CD4-positive, alpha-beta T cell (primary cell): ENCODE measurements at places on chromosomes 7 and 10.

- no peak for DNase-seq
Measured at GRCh38 chr10:131533846-131534526, 222.5 kb upstream of the TCERG1L start.

DNA sequence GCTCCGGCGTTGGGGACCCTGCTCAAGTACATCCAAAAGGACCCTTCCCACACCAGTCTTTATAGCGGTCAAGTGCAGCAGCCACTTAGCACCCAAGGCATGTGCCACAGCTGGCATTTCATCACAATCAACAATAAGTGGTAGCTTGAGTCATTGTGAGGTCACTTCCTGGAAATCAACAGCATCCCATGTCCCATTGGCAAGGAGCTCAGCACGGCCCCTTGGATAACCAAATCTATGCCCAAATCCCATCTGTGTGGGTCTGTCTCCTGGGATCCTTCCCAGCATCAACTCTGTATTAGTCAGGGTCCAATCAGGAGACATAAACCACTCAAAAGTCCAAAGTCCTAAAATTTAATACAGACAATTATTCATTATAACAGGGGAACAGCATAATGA lies 27.1 kb downstream of the MDH2 start:
- DNase-seq = no peak

DNA sequence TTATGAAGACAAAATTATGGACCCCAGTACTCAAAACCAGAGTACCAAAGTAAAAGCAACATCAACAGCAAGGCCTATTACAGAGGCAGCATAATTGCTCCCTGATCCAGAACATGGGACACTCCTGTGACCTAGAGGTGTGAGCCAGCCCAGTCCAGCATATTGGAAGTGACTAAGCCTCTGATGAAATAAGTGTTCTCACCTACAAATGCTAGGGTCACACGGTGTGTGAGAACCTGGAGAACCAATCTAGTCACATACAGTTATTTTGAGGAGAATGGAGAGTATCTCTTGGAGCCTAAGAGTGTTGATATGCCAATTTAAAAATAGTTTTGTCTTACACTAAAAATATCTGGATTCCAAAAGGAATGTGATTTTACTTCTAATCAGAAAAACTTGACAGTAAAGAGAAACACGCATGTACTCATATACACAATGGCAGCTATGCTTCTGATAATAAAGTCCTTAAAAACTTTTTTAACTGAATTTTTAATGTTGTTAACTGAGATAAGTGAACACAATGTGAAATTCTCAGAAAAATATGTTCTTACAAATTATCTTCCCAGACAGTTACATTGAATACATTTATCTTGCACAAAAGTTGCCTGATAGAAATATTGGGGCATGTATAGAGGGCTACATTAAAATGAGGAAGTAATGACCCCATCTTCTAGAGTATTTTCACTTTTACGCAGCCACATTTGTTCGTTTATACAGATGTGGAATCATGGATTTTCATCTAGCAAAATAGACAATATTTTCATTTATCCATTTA lies 56.8 kb upstream of the CD36 start:
- DNase-seq = no peak

DNA sequence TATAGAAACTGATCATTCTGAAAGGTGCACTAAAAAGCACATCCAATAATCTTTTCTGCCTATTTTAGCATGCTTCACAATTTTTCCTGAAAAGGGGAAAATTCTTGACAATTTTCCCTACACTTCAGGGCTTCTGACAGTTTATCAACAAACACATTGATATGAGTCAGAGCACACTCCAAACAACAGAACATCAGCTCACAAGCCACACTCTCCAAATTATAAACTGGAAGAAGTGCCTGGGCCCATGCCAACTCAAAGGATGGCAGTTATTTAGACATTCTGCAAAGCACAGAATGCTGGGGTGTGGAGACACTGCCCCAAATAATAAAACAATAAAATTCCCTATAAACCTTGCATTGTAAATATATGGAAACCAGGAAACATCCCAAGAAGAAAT lies 90.8 kb downstream of the ELAPOR2 start:
- no peak for DNase-seq

DNA sequence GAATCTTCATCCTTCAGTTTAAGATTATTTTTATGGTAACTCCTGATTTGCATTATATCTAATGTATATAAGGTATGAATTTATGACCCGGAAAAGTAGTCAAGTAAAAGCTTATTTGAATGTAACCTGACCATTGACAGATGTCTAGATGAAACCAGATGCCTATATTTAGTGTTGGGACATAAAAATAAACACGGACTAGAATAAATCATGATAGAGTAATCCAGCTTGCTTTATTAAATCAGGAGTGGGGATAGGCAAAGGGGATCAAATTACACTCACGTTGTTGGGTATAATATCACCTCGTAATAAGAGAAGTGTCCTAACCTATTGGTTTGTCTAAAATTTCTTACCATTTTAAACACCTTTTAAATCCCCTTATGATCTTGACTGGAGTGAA lies 244.6 kb downstream of the AGMO start:
- DNase-seq = no peak

GRCh38 chr10:97468162-97468561 lies 22.2 kb downstream of the ZDHHC16 start:
- no peak for DNase-seq

- peak; percentile 87 for DNase-seq
Measured at GRCh38 chr7:56033671-56034432, 17.4 kb downstream of the PSPH start.

GRCh38 chr7:84256571-84256971 lies 62.0 kb upstream of the SEMA3A start:
- no peak for DNase-seq

- no peak for DNase-seq
Measured at GRCh38 chr7:66576646-66577045, 52.0 kb upstream of the KCTD7 start.

DNA sequence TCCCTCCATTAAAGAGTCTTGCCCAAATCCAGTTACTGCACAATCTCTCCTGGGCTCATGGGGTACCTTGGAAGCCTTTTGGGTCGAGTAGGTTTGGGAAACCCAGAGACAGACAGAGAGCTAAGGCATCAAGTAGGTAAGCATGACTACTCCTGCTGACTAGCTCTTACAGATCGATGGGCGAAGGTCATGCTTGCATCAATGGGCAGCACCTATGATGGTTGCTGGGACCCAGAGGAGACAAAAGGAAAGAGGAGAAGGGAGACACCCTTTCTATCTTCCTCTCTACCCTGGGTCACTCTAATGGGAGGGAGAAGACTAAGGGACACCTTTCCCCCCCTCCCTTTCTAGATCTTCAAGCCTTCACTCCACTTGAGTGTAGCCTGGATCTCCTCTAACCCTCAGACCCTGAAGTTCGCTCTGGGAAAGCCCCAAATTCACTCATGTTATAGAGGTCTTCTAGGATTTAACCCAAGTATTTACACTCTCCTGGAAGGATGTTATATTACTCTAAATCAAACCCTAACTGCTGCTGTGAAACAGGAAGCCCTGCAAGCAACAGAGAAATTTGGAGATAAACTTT lies 31.6 kb upstream of the ZNF746 start:
- DNase-seq = no peak

- DNase-seq = no peak
Measured at GRCh38 chr7:45661302-45661995, 87.3 kb downstream of the ADCY1 start.

GRCh38 chr7:29291723-29292618 lies 97.4 kb downstream of the CHN2 start:
- DNase-seq = no peak

DNA sequence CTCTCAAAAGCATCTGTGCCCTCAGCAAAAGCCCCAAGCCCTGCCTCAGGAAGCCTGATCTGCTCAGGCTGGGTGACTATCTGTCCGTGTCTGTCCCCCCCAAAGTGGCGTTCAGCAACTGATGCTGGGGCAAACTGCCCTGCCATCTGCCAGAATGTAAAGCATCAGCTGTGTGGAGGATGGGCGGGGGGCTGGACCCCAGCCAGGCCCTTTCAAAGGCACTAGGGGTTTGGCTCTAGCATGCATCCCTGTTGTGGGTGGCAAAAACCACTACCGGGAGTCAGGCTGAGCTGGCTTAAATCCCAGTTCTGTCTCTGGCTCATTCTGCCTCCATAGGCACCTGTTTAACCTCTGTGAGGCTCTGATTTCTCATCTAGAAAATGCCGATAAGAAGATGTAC lies 35.5 kb downstream of the GPRIN2 start:
- no peak for DNase-seq

- DNase-seq = no peak
Measured at GRCh38 chr7:135327458-135327857, 93.8 kb downstream of the STRA8 start.

DNA sequence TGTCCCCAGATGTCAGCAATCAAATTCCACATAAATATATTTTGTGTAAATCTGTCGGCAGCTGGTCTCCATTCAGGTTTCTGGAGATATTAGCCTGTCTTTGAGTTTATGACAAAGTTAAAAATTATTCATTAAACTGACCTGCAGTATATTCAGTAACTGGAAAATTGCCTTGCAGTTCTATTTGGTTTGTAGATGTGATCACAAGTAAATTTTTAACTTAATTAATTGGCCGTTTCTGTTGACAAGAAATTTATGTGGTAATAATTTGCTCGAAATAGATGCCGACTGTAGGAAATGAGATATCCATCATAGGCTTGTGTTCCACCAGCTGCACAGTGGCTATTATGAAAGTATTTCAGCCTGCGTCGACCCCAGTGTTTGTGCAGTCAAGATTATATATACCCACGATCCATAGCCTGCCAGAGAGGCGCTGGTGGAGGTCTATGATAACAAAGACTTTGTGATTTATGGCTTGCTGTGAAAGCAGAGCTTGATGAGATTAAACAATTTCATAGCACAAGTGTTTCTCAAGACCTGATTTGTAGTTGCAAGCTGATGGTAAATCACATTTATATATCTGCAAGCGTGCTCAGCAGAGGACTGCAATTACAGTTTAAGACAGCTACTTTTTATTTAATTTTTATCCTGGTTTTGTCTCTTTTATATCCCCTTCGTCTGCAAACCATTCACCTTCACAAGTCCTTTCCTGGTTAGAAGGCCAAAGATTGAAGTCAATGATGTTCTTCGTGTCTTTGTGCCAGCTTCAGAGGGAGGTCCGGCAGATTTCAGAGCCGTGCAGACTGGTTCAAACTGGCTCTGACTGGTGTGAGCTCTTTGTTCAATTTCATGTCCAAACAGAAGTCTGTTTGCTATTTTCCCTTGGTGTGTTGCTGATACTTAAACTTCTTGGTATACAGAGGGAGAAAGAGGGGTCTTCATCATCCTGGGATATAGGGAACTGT lies 850.9 kb downstream of the LRMDA start:
- DNase-seq = no peak

GRCh38 chr7:36985316-36985715 lies 261.0 kb upstream of the AOAH start:
- DNase-seq = no peak

- no peak for DNase-seq
Measured at GRCh38 chr7:130649004-130649790, 19.4 kb downstream of the COPG2 start.

- DNase-seq = no peak
Measured at GRCh38 chr7:109663806-109664205, 1094.1 kb downstream of the DNAJB9 start.

GRCh38 chr10:24202181-24202570 lies 6.8 kb upstream of the KIAA1217 start:
- DNase-seq = no peak

DNA sequence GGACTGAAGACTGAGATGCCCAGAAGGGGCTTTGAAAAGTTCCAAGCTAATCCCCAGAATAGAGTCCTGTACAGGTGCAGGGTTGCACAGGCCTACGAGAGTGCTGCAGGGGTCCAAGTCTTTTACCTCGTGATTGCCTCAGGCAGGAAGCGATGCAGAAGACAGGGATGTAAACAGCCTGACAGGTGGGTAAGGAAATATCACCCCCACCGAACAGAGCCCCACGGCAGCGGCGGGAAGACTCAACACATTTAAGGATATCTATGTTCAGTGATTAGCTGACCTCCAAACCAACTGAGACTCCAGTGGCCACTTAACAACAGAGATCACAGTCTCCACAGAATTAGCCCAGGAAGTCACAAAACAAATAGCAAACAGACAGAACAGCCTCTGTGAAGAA lies 73.9 kb upstream of the VIPR2 start:
- no peak for DNase-seq

DNA sequence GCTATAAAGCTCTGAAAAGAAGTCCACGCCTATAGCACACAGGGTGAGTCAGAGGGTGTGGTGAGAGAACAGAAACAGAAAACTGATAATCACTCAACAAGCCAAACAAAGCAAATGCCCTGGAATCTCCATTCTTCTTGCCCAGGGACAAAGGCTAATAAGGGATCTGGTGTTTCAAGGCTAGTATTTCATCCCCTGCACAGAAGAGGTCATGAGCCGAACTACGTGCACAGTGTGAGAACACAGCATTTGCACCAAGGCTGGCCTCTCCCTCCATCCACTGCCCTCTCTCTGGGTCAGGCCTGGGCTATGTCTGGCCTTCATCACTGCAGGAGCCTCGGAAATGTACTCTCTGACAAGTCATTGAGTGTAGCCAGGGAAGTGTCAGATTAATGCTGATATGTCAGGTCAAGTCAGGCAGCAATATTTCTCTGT lies 42.7 kb downstream of the PRR15 start:
- DNase-seq = no peak

GRCh38 chr7:14424675-14425074 lies 435.2 kb upstream of the ETV1 start:
- DNase-seq = no peak

- DNase-seq = no peak
Measured at GRCh38 chr10:62541811-62542210, 167.6 kb downstream of the ZNF365 start.

DNA sequence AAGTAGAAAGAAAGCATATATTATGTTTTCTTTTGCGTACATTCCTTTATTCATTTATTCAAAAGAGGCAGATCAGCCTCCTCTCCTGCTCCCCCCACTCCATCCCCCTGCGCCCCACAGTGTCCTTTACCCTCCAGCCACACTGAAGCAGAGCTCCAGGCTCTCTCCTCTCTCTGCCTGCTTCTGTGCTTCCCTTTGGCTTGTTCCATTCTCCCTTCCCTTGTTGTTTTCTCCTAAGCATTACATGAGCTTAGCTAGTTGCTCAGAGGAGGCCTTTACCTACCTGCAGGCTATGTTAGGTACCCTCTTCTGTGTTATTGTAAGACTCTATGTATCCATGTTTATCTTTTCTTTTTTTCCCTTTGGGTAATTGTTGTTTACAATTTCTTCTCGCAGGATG lies 27.4 kb downstream of the CNNM2 start:
- no peak for DNase-seq

- no peak for DNase-seq
Measured at GRCh38 chr10:99869581-99870122, 87.2 kb downstream of the ABCC2 start.

DNA sequence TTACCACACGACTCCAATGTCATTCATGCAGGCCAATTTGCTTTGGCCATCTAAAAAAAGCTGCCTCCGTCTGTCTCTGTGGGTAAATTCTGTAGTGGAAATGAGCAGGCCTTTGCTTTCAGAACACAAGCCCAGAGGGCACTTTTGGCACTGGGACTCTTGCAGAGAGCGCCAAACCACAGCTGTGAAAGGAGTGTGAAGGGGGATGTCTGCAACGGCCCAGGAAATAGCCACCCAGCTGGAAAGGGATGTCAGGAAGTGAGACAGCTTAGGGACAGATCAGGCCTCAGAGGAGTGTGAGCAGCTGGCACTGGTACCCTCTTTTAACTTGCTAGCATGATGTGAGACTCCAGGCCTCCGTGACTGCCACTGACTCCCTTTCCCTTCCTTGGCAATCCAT lies 152.4 kb downstream of the DKK1 start:
- no peak for DNase-seq
